ENCODE measurements at places on chromosomes 1 and 21.
A peak's percentile ranks its signal among the peaks of the same experiment; 100 is the strongest.

DNA sequence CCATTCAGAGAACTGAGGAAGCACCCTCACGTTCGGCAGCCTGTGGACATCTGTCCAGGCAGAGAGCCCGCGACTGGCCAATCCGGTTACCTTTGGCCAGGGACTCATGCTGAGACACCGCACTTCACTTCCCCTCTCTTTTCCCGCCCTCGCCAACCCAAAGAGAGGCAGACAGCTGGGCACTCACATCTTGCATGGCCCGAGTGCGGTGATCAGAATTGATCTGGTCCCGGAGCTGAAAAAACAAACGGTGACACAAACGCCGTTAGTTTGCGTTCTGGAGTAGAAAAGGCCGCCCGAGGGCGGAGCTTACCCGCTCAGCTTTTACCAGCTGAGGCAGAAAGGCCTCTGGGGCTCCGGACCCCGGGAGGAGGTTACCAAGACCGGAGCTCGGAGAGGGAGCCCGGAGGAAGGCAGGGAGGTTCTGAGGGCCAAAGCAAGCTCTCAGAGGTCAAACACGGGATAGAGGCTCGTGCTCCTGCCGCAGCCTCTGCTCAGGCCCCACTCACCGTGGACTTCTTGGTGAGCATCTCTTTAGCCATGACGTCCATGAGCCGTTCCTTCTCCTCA is 376 bp downstream of the SF3A3 start:
- peak; percentile 47 for DNase-seq

DNA sequence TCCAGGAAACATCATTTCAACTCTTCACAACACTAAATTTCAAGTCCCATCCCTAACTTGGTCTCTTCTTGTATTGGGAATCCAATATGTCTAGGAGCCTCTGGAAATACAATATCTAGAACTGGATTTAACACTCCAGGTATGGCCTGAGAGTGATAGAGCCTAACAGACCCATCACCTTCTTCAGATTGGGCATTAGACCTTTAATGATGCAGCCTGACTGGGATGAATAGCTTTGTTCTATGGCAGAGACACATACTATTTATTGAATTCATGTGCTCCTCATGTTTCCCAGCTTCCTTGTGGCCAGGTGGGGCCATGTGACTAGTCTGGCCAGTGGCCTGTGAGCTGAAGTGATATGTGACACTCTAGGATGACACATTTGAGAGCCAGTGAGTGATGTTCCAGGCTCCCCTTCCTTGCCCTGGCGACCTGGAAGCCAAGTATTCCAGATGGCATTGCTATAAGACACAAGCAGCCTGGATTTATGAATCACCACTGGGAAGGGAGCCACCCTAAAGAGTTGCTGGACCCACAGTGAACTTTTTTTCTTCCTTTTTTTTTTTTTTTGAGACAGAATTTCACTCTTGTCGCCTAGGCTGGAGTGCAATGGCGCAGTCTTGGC is 31.0 kb upstream of the POU3F1 start:
- peak; percentile 16 for DNase-seq

GRCh38 chr1:108012553-108012952 is 47.6 kb upstream of the VAV3 start:
- no peak for DNase-seq

GRCh38 chr1:216054600-216054999 is 368.6 kb downstream of the USH2A start:
- no peak for DNase-seq

- DNase-seq = no peak
These were observed 22.1 kb upstream of the FAM43B start for GRCh38 chr1:20530306-20530705.

DNA sequence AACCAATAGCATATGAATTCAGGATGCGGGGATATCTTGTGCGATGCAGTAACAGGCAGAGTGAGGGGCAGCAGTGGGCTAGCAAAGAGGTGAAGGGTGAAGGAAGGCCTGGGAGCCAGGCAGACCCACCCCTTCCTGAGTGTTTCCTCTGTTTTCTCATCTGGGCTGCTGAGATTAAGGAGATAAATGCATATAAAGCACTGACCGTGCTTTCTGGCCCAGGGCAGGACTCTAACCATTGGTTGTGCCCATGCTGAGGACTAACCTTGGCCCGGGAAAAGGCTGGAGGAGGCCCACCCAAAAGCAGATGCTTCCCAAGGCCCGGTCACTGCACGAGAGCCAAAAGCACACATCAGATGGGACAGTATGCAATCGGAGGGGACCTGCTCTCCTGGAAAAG is 87.6 kb downstream of the PSMG1 start:
- no peak for DNase-seq

DNA sequence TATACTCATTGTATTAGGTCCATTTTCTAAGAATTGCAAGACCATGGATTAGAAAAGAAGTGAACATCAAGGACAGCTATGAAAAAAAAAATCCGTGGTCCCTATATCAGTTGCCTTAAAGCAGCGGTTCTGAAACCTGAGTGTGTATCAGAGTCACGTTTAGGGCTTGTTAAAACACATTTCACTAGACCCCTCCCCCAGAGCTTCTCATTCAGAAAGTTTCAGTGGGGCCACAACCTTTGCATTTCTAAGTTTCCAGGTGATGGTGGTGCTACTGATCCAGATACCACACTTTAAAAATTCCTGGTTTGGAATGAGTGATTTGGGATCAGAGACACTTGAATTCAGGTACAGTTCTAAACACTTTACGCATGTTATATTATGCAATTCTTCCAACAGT is 96.1 kb upstream of the PRMT6 start:
- DNase-seq = no peak

DNA sequence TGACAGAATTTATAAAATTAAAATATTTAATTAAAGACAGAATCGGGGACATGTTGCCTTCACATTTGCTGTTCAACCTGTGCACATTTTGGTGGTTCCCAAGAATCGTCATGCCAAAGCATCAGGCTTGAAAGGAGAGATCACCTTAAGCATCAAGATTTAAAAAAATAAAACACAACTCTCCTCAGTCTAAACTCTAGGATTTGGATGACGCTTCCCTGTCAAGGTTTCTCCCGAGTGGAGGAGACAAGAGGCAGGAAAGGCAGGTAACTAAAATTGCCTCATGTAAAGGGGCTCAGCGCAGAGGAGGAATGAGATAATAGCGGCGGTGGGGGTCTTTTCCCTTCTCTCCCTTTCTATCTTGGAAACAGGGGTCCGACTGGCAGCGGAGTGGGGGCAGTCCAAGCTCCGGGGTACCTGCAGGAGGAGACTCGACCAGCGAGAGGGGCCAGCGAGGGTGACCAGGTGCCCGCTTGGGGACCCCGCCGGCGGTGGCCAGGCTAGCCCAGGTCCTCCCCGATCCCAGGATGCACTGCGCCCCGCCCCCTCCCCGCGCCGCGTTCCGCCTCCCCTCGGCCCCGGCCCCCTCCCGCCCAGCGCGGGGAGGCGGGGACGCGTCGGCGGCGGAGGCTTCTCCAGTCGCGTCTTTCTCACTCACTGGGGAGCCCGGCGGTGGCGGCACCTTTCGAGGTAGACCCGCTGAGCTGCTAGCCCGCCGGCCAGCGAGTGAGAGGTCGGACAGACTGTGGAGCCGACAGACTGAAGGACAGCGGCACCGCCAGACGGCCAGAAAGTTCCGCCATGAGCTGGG is at the start of gene FNBP1L:
Gene FNBP1L (plus strand): TSS at position 638 of the 811 bp plus-strand sequence. CDS start 164 bp downstream, at position 802.
- DNase-seq = peak; percentile 83

DNA sequence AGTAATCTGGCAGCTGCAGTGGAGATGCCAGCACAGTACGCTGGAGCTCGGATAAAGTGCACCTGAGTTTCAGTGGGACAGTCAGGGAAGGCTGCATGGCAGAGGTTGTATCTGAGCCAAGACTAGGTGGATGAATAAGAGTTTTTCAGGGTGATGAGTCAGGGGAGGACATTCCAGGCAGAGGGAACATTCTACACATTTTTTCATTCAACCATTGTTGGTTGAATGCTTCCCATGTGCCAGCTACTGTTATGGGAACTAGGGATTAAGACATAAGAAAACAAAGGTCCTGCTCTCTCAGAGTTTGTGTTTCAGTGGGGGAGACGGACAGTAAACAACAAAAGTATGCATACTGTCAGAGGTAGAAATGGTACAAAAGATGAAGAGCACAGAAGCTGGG is 5.2 kb downstream of the LEPR start:
- DNase-seq = peak; percentile 93

DNA sequence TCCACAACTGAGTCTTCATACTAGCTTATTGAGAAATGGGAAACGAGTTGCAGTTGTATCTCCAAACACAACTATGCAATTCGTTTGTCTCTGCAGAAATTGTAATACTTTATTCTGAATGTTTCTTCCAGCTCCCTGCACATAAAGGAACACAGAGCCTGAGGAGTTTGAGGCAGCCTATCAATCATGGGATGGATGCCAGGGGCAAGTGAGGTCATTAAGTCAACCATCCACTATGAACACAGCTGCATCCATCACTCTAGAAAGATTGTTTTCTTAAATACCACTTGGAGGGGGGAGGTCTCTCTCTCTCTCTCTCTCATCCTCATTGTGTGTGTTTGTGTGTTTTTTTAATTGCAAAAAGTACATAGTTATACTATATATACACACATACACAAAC is 2.9 kb upstream of the PSMB2 start:
- DNase-seq = no peak

GRCh38 chr21:15272171-15272570 is 207.4 kb upstream of the NRIP1 start:
- DNase-seq = peak; percentile 83

DNA sequence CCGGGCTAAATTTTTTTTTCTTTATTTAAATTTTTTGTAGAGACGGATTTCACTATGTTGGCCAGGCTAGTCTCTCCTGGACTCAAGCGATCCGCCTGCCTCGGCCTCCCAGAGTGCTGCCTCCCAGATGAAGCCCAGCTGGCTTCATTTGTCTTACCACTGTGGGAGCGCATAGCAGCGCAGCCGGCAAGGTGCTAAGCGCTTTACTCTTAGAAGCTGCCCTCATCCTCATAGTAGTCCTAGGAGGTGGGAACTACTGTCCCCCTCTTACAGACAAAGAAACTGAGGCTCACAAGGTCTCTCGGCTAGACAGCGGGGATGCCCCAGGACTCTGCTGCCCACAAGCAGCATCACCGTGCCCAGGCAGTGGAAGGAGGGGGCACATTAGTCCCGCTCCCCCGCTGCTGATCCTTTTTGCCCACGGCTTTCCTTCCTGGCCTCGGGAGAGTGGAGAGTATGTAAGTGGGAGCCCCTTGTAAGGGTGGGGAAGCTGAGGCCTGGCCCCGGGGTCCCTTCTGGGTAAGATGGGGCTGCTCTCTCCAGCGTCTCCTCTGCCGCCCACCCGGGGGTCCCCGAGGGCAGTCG is 726 bp downstream of the TMEM54 start:
- no peak for DNase-seq

GRCh38 chr1:41683681-41684500 is 199.4 kb upstream of the EDN2 start:
- DNase-seq = peak; percentile 69

GRCh38 chr1:243597383-243597782 is 252.7 kb downstream of the AKT3 start:
- no peak for DNase-seq

DNA sequence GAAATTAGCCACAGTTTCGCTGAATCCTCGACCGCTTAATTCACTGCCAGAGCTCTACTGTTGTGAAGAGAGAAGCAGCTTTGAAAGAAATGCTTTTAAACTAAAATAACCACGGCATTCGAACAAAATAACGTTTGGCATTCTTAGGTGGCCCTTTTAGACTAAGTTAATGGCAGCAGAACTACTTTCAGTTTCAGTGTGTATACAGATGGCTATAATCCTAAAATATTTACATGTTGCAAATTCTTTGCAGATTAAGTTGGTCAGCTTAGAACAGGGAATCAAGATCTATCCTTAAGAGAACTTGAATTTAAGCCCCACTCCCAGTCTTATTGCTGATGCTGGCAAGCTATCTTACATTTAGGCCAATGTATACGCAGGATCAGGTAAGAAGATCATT is 62.7 kb downstream of the ADSS2 start:
- no peak for DNase-seq

- no peak for DNase-seq
These were observed 320.9 kb upstream of the C1orf87 start for GRCh38 chr1:60394436-60394835.

DNA sequence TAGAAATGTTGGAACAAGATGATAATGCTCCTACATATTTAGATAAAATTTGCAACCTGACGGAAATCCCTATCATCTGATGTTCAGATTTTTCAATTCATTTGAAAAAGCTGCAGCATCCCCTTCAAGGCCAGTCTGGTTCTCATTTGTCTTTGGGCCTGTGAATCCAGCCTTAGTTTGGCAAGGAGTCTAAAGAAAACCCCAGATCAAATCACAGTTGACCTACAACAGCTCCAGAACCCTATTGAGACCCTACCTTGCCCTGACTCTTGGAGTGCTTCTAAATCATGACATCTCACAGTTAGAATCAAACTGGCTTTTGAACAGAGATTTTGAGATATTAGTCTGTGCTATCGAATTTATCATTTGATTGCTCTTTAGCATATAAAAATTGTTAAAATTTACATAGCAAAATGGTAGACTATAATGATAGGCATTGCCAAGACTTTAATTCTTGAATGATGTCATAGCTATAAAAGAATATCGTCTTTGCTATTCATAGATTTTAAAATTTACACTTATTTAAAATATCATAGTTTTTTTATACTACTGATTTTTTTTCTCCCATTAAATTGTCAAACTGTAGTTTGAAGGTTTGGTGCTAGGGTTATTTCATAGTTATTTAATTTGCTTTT is 2.2 kb downstream of the PPP2R5A start:
- DNase-seq = no peak

DNA sequence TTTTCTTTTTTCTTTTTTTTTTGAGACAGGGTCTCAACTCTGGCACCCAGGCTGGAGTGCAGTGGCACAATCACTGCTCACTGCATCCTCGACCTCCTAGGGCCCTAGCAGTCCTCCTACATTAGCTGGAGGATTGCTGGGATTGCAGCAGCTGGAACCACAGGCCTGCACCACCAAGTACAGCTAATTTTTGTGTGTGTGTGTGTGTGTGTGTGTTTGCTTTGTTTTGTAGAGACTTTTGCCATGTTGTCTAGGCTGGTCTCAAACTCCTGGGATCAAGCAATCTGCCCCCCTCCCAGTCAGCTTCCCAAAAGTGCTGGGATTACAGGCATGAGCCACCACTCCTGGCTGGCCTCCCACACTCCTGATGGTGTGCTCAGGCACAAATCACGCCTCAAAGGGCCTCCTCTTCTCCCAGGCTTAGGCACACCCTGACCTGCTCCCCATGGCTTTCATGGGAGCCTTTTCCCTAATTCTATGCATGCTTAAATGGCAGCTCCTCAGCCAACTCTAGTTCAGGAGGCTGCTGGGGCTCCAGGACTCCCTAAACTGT is 9.4 kb downstream of the FAM229A start:
- no peak for DNase-seq

- peak; percentile 37 for DNase-seq
These were observed at the start of gene AGMAT for GRCh38 chr1:15584489-15585363. Gene AGMAT (minus strand): TSS chr1:15585051. CDS start chr1:15584967, 84 bp downstream.

DNA sequence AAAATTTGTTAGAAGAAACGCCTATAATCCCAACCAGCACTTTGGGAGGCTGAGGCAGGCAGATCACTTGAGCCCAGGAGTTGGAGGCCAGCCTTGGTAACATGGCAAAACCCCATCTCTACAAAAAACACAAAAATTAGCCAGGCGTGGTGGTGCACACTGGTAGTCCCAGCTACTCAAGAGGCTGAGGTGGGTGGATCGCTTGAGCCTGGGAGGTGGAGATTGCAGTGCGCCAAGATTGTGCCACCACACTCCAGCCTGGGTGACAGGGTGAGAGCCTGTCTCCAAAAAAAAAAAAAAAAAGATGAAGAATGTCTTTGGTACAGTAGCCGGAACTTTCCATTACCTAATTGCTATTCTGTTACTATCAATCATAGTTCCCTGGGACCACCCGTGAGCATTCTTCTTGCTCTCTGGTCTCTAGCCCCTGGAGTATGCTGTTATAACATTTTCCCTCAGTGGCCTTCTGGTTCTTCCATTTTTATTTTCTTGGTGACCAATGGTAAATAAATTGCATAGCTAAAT is 43.4 kb downstream of the WASF2 start:
- DNase-seq = no peak

Data from PC-3 (cell line).